Adipocyte (in vitro differentiated cells): ENCODE measurements at places on chromosomes 13 and 19.

GRCh38 chr19:35170359-35171061 lies 16.0 kb downstream of the FXYD5 start:
- no peak for DNase-seq

DNA sequence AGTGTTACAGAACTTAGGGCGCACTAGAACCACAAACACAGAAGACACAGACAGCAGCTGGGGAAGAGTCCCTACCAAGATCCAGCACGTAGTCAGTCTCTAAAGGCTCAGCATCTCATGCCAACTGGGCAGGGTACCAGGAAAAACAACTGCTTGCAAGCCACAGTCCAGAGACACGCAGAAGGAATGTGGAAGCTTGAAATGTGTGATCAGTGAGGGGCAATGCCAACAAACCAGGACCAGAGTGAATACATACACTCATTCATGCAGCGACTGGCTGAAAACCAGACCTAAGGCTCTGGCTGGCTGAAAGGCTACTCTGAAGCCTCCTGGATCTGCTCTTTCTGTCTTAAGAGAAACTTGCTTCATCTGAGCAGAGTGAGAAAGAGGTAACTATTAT lies 1484.8 kb downstream of the EFNB2 start:
- peak; percentile 36 for DNase-seq

GRCh38 chr13:42181381-42181953 lies 90.5 kb upstream of the AKAP11 start:
- no peak for DNase-seq

GRCh38 chr13:61246351-61246750 lies 169.3 kb downstream of the PCDH20 start:
- no peak for DNase-seq

GRCh38 chr19:57512845-57513244 lies 13.1 kb downstream of the ZNF773 start:
- peak; percentile 10 for DNase-seq

DNA sequence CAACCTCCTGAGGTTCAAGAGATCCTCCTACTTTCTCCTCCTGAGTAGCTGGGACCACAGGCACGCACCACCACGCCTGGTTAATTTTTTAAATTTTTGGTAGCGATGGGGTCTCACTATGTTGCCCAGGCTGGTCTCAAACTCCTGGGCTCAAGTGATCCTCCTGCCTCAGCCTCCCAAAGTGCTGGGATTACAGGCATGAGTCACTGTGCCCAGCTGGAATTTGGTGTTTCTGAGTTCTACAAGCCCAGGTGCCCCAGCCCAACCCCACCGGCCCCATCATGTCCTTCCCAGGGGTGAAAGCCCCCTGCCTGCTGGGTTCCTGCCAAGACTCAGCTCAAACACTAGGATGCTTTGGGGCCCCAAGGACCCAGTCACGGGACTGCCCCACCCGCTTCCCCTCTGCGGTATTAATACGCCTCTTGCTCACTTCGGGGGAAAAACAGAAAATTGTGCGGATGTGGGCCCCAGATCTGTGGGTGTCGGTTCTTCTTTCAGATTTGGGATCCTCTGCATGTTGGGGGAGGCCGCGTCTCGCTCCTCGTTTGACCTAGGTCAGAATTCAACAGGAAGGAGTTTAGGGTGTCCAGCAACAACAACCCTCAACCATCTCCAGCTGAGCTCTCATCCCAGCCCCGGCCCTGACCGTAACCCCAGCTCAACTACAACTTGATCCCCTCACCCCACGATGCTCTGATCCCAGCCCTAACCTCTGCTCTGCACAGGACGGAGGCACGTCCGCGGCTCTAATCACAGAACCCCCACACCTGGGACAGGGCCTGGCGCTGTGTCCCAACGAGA lies 3.7 kb upstream of the FCER2 start:
- no peak for DNase-seq
